ENCODE measurements at places on chromosomes 7 and 10. TPM values are rescaled to one million over a fixed set of nuclear protein-coding genes. Genes with fewer than 3 reads are reported as not detected.
A peak's percentile ranks its signal among the peaks of the same experiment; 100 is the strongest.

The HOXA9 gene
- total RNA-seq: not detected

The RASSF4 gene
- total RNA-seq: 83.0 TPM

The RELN gene
- 0.98 TPM for total RNA-seq

DNA sequence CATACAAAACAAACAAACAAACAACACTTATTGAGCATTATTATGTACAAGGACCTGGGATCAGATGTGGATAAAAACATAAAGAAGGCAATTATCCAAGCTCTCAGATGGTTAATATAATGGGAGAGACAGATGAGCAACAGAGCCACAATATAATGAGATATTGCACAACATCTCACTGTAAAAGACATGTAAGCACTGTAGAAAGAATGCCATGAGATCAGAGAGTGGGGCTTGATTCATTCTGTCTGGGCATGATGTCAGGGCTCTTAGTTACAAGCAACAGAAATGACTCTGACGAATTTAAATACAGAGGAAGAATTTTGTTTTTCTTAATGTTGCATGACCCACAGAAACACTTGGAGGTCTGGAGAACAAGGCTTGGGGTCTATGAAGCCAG lies 164.7 kb upstream of the PLXDC2 start:
- no peaks in the 10 kb centered on the region for H3K36me3 ChIP-seq
- peaks cover 23% of the 10 kb centered on the region for H3K4me1 ChIP-seq
- DNase-seq: peak; percentile 93

DNA sequence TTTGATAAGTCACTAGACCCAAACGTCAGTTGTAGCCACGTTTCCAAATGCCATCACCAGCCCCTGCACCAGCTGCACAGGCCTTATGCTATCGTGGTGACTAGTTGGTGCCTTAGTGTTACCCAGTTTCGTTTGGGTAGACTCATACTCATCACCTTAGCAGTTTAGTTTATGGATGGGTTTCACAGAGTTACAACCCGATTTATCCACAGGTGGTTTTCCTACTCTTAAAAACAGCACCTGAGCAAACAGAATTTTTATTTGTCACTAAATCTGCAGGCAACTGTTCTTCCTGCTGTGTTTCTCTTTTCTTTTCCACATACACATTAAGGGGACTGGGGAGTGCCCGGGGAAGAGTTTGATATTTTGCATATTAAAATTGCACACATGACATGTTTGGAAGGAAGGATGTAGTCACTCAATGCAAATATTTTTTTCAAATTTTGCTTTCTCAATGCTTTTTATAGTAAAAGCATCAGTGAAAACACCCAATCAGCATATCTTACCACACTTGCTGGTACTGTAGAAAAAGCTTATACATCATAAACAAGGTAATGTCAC lies 41.6 kb downstream of the PDSS1 start:
- H3K4me3 ChIP-seq: no peak overlapping the region
- H3K27ac ChIP-seq: peak overlapping the region; percentile 82
- H3K4me1 ChIP-seq: peaks cover 5% of the 10 kb centered on the region
- H3K27me3 ChIP-seq: no peaks in the 10 kb centered on the region
- H3K36me3 ChIP-seq: peaks cover 31% of the 10 kb centered on the region

The GIMAP6 gene
- total RNA-seq: not detected

DNA sequence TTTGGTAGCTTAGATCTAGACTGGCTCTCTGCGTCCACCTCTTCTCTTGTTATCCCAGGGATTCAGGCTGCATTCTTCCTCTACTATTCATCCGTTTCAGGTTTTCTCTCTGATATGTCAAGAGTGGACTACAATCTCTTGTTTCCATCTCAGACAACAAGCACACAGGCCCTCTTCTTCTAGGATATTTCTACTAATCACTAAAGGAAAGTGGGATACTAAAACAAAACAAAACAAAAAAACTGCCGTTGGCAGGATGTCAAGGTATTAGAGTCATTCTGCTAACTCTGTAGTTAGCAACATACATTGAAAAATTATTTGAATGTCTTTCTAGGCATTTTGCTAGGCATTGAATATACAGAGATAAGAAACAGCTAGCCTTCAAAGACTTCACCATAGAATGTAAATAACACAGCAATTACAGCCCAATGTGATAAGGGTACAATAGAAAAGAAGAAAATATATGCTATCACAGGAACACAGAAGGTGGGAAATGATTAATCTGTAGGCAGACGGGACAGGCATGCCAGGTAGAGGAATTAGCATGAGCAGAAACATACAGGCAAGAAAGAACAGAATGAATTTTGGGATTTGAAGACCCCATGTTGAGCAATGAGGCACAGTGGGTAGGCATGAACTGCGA lies 210.5 kb downstream of the CSTF2T start:
- DNase-seq: no peak
- H3K4me3 ChIP-seq: no peak overlapping the region
- H3K4me1 ChIP-seq: no peaks in the 10 kb centered on the region
- H3K36me3 ChIP-seq: no peaks in the 10 kb centered on the region

- no peak overlapping the region for H3K4me3 ChIP-seq
- no peaks in the 10 kb centered on the region for H3K4me1 ChIP-seq
- no peak for DNase-seq
- H3K27me3 ChIP-seq: no peaks in the 10 kb centered on the region
- H3K27ac ChIP-seq: no peak overlapping the region
Observed at GRCh38 chr7:53272081-53272480, 236.6 kb downstream of the POM121L12 start.

DNA sequence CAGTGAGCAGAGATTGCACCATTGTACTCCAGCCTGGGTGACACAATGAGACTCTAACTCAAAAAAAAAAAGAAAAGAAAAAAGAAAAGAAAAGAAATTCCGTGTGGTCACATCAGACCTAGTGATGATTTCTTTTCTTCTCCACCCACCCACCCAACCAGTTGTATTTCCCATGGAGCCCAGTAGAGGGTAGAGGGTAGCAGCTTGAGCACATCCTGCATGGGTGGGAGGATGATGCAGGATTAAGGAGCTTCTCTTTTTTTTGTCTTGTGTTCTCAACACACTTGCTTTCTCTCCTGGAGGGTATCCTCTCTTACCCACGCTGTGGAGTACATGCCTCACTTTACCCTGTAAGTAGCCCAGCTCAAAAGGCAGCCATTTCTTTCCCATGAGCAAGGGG lies 118.6 kb upstream of the CARD11 start:
- H3K36me3 ChIP-seq: no peaks in the 10 kb centered on the region
- H3K27ac ChIP-seq: no peak overlapping the region
- no peak for DNase-seq
- H3K4me3 ChIP-seq: no peak overlapping the region
- H3K4me1 ChIP-seq: peaks cover 3% of the 10 kb centered on the region

GRCh38 chr7:95342642-95343307 lies 18.4 kb upstream of the PON1 start:
- no peak overlapping the region for H3K27ac ChIP-seq
- H3K4me3 ChIP-seq: no peak overlapping the region
- no peak for DNase-seq
- H3K4me1 ChIP-seq: no peaks in the 10 kb centered on the region
- no peaks in the 10 kb centered on the region for H3K36me3 ChIP-seq
- no peaks in the 10 kb centered on the region for H3K27me3 ChIP-seq

DNA sequence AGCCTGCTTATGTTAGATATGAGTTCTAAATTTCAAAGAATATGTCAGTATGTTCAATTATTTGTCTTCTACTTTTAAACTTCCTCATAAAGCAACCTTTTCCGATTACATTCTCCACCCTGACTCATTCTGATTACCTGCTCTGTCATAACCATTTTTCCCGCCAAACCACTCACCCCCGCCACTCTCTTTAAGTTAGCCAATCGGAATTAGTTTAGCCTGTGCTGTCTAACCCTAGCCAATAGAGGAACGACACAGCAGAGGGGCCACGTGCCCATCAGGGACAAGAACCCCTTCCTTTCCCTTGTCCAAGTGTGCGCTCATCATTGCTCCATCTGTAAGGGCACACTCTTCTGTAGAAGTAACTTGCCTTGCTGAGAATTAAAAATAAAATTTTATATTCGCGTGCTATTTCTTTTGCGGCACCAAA lies 91.4 kb downstream of the CCDC71L start:
- DNase-seq: no peak
- H3K27me3 ChIP-seq: no peaks in the 10 kb centered on the region
- H3K4me1 ChIP-seq: no peaks in the 10 kb centered on the region
- H3K36me3 ChIP-seq: no peaks in the 10 kb centered on the region
- no peak overlapping the region for H3K4me3 ChIP-seq

The TBC1D12 gene
- total RNA-seq: 7.6 TPM

The EMX2 gene
- total RNA-seq: not detected

DNA sequence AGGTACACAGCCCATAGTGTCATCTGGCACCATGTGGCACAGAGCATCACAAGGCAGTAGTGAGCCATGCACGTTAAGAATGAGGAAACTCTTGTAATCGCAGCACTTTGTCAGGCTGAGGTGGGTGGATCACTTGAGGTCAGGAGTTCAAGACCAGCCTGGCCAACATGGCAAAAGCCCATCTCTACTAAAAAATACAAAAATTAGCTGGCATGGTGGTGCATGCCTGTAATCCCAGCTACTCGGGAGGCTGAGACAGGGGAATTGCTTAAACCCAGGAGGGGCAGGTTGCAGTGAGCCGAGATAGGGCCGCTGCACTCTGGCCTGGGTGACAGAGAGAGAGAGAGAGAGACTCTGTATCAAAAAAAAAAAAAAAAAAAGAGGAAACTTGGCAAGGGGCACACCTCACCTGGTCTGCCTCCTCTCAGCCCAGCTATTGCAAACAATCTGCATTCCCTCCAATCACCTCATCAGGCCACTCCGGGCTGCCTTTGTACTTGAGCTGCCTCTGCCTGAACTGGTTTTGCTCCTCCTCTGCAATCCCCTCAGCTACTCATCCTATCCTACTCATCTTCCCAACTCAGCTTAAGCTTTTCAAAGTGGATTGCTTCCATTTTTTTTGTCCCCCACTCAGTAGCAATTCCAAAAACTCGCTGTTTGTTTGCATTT lies 46.0 kb upstream of the OPTN start:
- H3K4me1 ChIP-seq: no peaks in the 10 kb centered on the region
- H3K27ac ChIP-seq: no peak overlapping the region
- DNase-seq: no peak
- no peaks in the 10 kb centered on the region for H3K36me3 ChIP-seq

- H3K36me3 ChIP-seq: peaks cover 11% of the 10 kb centered on the region
- no peak overlapping the region for H3K4me3 ChIP-seq
- DNase-seq: no peak
- H3K4me1 ChIP-seq: peaks cover 4% of the 10 kb centered on the region
- no peak overlapping the region for H3K27ac ChIP-seq
Observed at GRCh38 chr7:6167004-6167551, 105.3 kb downstream of the CYTH3 start.

DNA sequence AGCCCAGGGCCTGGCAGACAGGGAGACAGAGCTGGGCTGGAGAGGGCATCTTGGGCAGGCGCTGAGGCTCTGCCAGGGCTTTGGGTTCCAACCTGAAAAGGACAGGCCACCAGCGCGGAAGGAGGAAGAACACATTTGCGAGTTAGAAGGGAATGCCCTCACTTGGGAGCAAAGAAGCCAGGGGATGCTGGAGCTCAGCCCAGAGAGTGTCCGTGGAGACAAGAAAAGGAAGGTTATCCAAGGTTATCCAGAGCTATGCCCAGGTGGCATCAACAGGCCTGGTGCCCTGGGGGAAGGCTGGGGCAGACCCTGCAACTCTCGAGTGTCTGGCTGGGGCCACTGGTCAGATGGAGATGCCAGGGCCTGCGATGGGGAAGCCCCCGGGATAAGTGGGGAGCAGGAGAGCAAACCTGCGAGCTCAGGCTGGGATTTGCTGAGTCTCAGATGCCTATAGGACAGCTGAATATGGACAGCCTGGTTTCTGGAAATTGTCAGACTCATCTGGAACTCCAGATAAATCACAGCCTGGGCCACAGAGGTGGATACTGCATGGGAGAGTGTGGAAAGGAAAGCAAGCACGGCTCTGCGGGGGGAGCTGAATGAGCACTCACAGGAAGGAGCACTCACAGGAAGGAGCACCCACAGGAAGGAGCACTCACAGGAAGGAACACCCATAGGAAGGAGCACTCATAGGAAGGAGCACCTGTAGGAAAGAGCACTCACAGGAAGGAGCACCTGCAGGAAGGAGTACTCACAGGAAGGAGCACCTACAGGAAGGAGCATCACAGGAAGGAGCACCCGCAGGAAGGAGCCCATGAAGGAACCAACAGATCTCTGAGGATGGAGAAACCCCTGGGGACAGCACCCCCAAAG lies 152.1 kb downstream of the ADAM12 start:
- no peaks in the 10 kb centered on the region for H3K36me3 ChIP-seq
- peaks cover 9% of the 10 kb centered on the region for H3K4me1 ChIP-seq
- H3K4me3 ChIP-seq: no peak overlapping the region
- H3K27me3 ChIP-seq: no peaks in the 10 kb centered on the region
- no peak for DNase-seq
- H3K27ac ChIP-seq: no peak overlapping the region

The LDB3 gene
- total RNA-seq: 3.9 TPM

The THSD7A gene
- 3.5 TPM for total RNA-seq

- no peaks in the 10 kb centered on the region for H3K36me3 ChIP-seq
- no peak overlapping the region for H3K4me3 ChIP-seq
- DNase-seq: no peak
- H3K27me3 ChIP-seq: peaks cover 36% of the 10 kb centered on the region
Observed at GRCh38 chr7:29284696-29285443, 90.3 kb downstream of the CHN2 start.

DNA sequence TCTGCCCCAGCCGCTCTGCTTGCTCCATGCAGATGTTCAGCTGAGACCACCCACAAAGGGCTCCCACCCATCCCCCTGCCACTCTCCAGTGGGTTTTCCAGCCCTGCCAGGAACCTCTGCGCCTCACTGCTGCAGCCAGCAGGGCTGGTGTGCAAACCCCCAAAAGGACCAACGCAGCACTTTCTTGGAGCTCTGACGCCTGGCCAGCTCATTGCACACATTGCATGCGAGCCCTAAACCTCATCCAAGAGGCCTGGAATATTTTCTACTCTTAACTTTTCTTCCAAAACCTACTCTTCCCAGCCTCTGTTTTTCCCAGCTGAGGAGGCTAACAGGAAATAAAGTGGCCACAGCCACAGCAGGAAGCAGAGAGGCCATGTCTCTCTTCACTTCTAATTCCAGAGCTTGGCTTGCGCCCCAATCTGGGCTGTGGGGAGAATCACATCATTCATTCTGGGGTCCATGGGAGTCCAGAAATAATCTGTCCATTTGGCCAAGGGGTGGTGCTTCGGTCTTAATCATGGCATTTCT lies 4.6 kb upstream of the FAM170B start:
- peak overlapping the region; percentile 98 for H3K27ac ChIP-seq
- DNase-seq: peak; percentile 60
- H3K4me3 ChIP-seq: no peak overlapping the region
- H3K27me3 ChIP-seq: no peaks in the 10 kb centered on the region
- peaks cover 40% of the 10 kb centered on the region for H3K4me1 ChIP-seq
- H3K36me3 ChIP-seq: no peaks in the 10 kb centered on the region

Data from astrocyte (in vitro differentiated cells and primary cell).